T-helper 2 cell treated with Interferon-gamma antibody and Interleukin-4, amounts not matched to agents 100 ng/mL and 5 ng/mL, for 36 hours (primary cell): ENCODE measurements at places on chromosomes 3 and 15. TPM values are rescaled to one million over a fixed set of nuclear protein-coding genes. Genes with fewer than 3 reads are reported as not detected.

FEZF2 gene
- not detected in 2 replicates for total RNA-seq

ADGRG7 gene
- not detected in 2 replicates for total RNA-seq

CDC25A gene
- total RNA-seq = 30.7 and 30.8 TPM in 2 replicates

PTH1R gene
- not detected in 2 replicates for total RNA-seq

CDAN1 gene
- 21.7 and 27.6 TPM in 2 replicates for total RNA-seq

CCDC39 gene
- not detected in 2 replicates for total RNA-seq

STXBP5L gene
- not detected in 2 replicates for total RNA-seq

SNTN gene
- not detected in 2 replicates for total RNA-seq

SAMMSON gene
- not detected in 2 replicates for total RNA-seq

OR5K2 gene
- not detected in 2 replicates for total RNA-seq

ZIC1 gene
- total RNA-seq = not detected in 2 replicates

TEX55 gene
- total RNA-seq = not detected in 2 replicates

CSTA gene
- not detected in 2 replicates for total RNA-seq

ACAN gene
- not detected in 2 replicates for total RNA-seq

DNAJC17 gene
- total RNA-seq = 41.5 and 43.2 TPM in 2 replicates

ISLR gene
- not detected in 2 replicates for total RNA-seq

TM4SF18 gene
- not detected in 2 replicates for total RNA-seq

HYAL1 gene
- total RNA-seq = 0.07 TPM in 1 of 2 replicates, not detected in the other

LTK gene
- total RNA-seq = 1.4 and 1.7 TPM in 2 replicates

GP5 gene
- total RNA-seq = 1.0 and 1.1 TPM in 2 replicates

PSTPIP1 gene
- total RNA-seq = 142 and 144 TPM in 2 replicates

REC114 gene
- not detected in 2 replicates for total RNA-seq

UBE2E2 gene
- 2.0 and 5.4 TPM in 2 replicates for total RNA-seq

CHRD gene
- total RNA-seq = not detected in 2 replicates

CPLX3 gene
- 0.25 TPM in 2 replicates for total RNA-seq

OCA2 gene
- total RNA-seq = not detected in 2 replicates

NANOGP8 gene
- not detected in 2 replicates for total RNA-seq

CD80 gene
- total RNA-seq = 9.6 and 11.1 TPM in 2 replicates

ALG3 gene
- total RNA-seq = 48.5 and 53.0 TPM in 2 replicates

ATOSA gene
- total RNA-seq = 23.5 and 26.8 TPM in 2 replicates

MCF2L2 gene
- 4.3 and 5.5 TPM in 2 replicates for total RNA-seq

CPA3 gene
- not detected in 2 replicates for total RNA-seq

ADAMTS9 gene
- total RNA-seq = not detected in 2 replicates

DLEC1 gene
- total RNA-seq = 0.95 and 1.1 TPM in 2 replicates

CIP2A gene
- 56.2 and 57.0 TPM in 2 replicates for total RNA-seq

CCDC191 gene
- 3.0 TPM in 2 replicates for total RNA-seq

AMIGO3 gene
- 0.27 TPM in 1 of 2 replicates, not detected in the other for total RNA-seq
